Upper lobe of right lung (tissue), 1 donor: ENCODE measurements at places on chromosomes 7 and 10. TPM values are rescaled to one million over a fixed set of nuclear protein-coding genes. Genes with fewer than 3 reads are reported as not detected.

OR2A1 gene
- total RNA-seq: not detected

DNA sequence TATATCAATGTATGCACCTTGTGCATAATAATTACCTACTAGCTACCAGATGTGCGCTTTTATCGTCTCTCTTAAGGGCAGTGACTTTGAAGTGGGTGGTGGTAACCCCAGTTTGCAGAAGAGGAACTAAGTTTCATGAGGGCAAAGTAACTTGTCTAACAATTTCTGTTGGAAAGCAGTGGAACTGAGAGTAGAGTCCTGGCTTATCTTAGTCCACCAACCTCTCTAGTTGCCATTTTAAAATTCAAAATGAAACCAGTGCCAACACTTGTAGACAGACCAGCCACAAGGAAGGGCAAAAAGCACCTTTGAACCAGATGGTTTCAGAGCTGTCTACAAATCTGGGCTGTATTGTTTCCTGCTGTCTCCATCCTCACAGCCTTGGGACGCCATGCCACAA is 32.0 kb upstream of the RBM20 start:
- no peaks in the 10 kb centered on the region for H3K4me1 ChIP-seq
- no peak overlapping the region for H3K4me3 ChIP-seq
- DNase-seq: no peak
- no peaks in the 10 kb centered on the region for H3K36me3 ChIP-seq
- H3K27me3 ChIP-seq: no peaks in the 10 kb centered on the region

- no peak overlapping the region for H3K4me3 ChIP-seq
- H3K27ac ChIP-seq: no peak overlapping the region
- no peak for DNase-seq
- no peaks in the 10 kb centered on the region for H3K27me3 ChIP-seq
- H3K36me3 ChIP-seq: no peaks in the 10 kb centered on the region
Measured at GRCh38 chr7:137834552-137834951, 12.2 kb downstream of the DGKI start.

DNA sequence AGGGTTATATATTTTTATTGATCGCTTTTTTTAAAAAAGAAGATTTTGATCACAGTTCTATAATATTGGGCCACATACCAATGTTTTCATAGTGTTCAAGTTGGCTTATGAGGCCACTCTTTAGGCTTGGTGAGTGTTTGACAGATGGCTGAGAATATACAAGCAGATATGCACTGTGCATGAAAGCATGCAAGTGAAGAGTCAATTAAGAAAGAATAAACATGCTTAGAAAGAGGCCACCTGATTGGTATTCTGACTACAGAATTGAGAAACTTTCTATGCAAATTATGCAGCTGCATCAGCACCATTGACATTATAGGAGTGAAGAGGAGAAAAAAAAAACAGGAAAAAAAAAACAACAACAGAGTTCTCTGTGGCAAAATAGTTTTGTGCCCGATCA is 39.9 kb downstream of the CABCOCO1 start:
- H3K4me3 ChIP-seq: no peak overlapping the region
- no peaks in the 10 kb centered on the region for H3K27me3 ChIP-seq
- no peaks in the 10 kb centered on the region for H3K4me1 ChIP-seq

CAMK2B gene
- 0.17 TPM for total RNA-seq

DNA sequence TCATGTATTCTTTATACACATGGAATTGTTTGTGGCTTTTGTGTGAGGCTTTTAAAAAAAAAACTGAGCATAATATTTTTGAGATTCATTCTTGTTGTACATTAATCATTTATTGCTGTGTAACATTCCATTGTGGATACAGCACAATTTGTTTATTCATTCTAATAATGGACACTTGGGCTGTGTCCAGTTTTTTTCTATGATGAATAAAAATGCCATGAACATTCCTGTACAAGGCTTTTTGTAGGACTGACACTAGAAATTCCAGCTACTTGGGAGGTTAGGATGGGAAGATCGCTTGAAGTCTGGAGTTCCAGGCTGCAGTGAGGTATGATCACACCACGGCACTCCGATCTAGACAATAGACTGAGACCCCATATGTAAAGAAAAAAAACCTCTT is 254.3 kb upstream of the CACNA2D1 start:
- H3K27me3 ChIP-seq: no peaks in the 10 kb centered on the region
- H3K4me3 ChIP-seq: no peak overlapping the region

- no peaks in the 10 kb centered on the region for H3K36me3 ChIP-seq
- no peak for DNase-seq
- no peak overlapping the region for H3K27ac ChIP-seq
Measured at GRCh38 chr7:110650328-110650727, 440.6 kb upstream of the LRRN3 start.

ZNF804B gene
- total RNA-seq: not detected
